ENCODE measurements at places on chromosomes 6 and 20.

DNA sequence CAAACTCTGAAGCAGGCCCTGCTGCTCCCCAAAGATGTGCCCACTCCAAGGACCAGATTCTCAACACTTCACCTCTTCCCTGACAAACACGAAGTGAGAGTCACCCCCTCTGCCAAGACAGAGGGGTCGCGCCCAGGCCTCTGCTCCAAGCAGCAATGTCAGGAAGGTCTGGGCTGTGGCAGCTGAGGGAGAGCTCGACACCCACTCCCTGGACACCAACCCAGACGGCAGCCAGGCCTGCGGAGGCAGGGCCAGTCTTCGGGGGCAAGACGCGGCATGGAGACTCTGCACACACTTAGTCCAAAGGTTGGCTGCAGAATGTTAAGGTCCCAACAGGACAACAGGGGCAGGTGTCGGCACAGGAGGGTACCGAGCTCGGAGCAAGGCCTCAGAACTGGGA is 144.2 kb downstream of the DLL1 start:
- no peak for DNase-seq

DNA sequence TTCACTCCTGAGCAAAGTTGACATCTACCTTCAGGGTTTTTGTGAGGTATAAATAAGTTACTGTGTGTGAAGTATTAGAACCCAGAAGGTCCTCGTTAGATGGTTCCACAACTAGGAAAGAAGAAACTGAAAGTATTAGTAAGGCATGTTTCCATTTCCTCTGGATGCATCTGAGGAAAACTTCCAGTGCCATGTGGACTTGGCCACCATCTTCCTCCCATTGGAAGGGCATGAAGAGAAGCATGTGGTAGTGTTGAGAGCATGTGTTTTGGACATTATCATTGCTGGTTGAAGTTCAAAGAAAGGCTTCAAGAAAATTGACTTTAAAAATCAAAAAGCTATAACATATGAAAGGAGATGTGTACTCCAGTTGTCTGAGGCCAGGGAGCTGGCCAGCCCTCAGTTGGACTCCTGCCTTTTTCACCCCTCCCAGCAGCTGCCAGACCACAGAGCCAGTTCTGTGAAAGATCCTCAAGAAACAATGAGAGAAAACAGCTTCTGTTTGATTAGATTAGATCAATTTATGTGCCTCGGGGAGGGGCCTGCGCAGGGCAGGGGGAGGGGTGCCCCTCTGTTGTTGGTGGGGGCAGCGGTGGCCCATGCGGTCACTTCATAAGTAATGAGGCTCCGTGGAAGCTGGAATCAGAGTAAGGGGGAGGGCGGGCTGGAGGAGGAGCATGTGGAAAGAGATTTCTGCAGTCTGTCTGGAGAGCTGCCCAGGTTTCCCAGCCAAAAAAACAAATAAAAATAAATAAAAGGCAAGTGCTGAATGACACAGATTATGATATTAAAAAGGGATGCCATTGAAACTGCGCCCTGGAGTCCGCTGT is 154.0 kb downstream of the JARID2 start:
- peak; percentile 87 for DNase-seq

DNA sequence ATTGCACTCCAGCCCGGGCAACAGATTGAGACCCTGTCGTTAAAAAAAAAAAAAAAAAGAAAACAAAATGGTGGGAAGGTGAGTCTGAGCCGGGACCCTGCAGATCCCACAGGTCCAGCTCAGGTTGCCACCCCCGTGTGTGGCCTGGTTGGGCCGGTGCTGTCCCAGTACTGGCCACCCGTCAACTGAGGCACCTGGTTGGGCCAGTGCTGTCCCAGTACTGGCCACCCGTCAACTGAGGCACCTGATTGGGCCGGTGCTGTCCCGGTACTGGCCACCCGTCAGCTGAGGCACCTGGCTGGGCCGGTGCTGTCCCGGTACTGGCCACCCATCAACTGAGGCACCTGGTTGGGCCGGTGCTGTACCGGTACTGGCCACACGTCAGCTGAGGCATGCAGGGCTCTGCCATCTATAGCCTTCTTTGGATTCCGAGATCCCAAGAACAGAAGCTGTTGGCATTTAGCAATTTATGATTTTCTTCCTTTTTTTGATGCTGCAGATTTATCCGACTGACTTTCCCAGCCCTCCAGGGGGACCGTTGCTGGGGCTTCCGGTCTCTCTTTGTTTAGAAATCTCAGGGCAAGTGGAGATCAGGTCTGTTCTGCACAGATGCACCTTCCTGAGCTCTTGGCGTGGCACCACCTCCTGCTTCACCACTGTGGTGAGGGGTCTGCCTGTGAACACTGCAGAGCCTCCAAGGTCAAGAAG is 113.8 kb downstream of the SYCP2 start:
- DNase-seq: no peak

- DNase-seq: peak; percentile 75
Observed at GRCh38 chr6:3919130-3919628, 70.0 kb downstream of the FAM50B start.

DNA sequence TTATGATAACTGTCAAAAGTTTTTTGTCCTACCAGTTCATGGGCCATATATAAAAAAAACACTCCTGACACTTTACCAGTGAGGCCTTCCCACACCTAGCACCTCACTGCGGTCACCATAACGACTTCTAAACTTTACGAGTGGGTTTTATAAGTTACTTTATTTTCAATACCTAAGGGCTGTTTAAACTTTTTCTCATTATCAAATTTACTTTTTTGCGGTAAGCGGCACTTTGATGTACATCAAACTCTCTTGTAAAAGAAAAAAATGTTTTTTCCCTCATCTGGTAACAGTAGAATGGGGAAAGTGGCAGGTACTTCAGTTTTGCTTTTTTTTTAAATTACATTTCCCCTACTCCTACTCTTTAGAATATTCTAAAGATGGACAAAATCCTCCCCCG is 36.2 kb downstream of the FYN start:
- DNase-seq: no peak

GRCh38 chr6:88982720-88983119 is 19.3 kb upstream of the RNGTT start:
- peak; percentile 80 for DNase-seq

DNA sequence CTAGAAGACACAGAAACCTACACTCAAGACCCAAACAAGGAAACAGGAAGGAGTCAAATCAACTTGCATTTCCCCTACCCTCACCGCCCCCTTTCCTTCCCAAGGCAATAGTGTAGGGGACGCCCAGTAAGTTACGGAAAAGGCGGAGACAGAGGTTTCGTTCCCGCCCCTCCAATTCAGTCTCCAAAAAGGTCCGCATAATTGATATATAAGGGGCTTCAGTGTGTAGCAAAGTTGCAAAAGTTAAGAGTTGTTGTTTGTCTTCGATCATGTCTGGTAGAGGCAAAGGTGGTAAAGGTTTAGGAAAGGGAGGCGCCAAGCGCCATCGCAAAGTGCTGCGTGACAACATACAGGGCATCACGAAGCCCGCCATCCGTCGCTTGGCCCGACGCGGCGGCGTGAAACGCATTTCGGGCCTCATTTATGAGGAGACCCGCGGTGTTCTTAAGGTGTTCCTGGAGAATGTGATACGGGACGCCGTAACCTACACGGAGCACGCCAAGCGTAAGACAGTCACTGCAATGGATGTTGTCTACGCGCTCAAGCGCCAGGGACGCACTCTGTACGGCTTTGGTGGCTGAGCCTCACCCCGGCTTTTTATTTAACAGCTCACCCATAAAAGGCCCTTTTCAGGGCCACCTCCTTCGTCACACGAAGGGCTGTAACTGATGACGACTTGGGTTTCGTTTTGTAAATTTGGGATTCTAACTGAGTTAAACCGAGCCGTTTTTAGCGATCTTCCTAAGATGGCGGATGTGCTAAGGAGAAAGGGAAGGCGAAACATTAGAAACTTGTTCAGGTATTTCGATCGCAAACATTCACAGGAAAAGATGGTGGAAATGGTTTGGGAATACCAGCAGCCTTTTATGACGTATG is 124.6 kb upstream of the BTN3A2 start:
- peak; percentile 94 for DNase-seq

DNA sequence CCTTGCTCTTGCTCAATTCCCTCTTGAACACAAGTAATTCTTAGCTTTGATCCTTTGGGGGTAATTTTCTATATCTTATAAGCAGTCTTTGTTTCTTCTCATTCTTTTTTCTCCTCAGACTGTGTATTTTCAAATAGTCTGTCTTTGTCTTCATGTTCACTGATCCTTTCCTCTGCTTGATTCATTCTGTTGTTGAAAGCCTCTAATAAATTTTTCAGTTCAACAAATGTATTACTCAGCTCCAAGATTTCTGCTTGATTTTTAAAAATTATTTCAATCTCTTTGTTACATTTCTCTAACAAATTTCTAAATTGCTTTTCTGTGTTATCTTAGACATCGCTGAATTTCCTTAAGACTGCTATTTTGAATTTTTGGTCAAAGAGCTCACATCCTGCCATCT is 11.5 kb downstream of the RSPH3 start:
- DNase-seq: no peak

DNA sequence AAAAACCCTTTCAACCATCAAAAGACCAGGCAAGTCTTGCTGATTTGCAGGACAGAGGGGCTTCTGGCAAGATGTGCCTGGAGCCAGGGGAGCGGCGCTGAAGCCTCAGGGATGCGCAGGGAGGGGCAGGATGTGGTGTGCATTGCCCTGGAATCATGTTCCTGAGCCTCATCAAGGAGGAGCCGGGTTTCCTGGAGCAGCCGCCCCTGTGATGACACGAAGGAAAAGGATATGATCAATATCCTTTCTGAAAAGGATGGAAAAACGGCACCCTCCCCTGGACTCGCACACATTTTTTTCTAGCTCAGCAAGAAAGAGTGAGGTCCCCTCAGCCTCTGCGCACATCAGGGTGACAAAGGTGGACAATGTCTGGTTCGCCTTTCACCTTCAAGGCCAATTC is 173.1 kb upstream of the SSTR4 start:
- DNase-seq: no peak

DNA sequence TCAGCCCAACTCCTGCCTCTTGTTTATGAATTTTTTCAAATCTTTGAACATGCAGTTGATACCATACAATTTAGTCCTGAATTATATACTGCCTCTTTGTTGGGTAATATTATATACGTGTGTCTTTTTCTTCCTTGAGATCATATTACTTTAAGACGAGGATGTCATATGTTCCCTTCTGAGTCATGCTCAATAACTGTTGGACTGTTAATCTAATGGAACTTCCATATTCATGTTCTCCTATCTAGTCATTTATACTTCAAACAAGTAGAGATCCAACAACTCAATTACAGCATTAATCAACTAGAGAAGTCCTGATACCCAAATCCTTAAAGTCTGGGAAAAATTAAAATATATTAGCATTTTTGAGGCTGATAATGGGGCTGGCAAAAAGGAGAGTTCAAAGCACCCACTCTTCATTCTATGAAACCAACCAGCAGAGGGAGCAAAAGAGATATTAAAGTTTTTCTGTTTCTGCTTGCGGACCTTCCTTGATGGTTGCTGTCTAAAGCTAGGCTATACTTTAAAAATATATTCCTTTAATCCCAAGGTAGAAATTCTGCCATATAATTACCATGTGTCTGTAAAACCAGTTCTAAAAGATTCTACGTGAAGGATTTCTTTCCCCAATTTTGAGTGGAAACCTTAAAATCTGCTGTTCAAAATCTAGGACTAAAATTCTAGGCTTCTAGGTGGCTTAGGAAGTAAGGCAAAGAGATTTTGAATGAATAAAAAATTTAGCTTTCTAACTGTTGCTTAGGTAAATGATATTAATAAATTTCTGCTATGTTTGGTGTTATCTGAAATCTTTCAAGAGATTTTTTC is 498.9 kb downstream of the BCKDHB start:
- DNase-seq: peak; percentile 69

GRCh38 chr20:10982692-10983091 is 308.9 kb upstream of the JAG1 start:
- DNase-seq: peak; percentile 96

- peak; percentile 53 for DNase-seq
Observed at GRCh38 chr6:138726066-138726756, 47.4 kb upstream of the CCDC28A start.

- DNase-seq: peak; percentile 26
Observed at GRCh38 chr6:28651161-28651560, 125.5 kb downstream of the GPX5 start.

- no peak for DNase-seq
Observed at GRCh38 chr20:51711426-51711825, 56.8 kb downstream of the ATP9A start.

DNA sequence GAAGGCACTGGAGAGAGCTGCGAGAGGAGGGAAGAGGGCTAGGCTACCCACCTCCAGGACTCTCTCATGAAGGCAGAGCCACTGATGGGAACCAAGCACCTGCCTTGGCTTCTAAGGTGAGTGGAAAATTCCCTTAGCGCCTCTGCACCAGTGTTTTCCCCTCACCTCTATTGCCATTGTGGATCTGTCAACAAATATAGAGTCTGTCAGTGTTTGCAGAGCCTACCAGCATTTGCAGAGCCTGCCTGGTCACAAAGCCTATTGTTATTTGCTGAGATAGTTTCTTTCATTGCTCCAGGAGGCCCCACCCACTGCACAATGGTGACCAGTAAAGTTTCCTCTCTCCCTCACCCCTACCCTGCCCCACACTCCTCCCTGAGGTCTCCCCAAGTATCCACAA is 141.9 kb downstream of the MRPL14 start:
- DNase-seq: no peak

- DNase-seq: no peak
Observed at GRCh38 chr6:44086931-44087574, 40.2 kb downstream of the MRPL14 start.

- DNase-seq: no peak
Observed at GRCh38 chr20:4147319-4147718, 132.0 kb upstream of the RNF24 start.

GRCh38 chr6:166417285-166417691 is 34.5 kb upstream of the MPC1 start:
- no peak for DNase-seq

DNA sequence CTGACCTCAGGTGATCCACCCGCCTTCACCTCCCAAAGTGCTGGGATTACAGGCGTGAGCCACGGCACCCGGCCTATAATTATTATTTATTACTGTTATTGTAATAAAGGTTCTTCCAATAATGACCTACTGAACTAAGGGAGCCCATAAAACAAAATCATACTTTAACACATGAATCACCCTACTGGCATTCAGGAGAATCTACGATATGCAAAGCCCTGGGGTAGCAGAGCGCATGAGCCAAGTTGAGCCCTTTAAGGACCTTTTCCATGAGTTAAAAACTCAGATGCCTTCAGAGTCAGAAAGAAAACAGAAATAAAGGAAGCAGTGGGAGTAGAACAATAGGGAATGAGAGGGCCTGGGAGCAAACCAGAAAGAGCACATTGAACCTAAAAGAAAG is 41.5 kb downstream of the SNRPB start:
- DNase-seq: no peak

- no peak for DNase-seq
Observed at GRCh38 chr6:75124085-75124484, 81.8 kb downstream of the COL12A1 start.

Measured in iris pigment epithelial cell (primary cell).